ENCODE measurements at places on chromosomes 16 and 17.
A peak's percentile ranks its signal among the peaks of the same experiment; 100 is the strongest.

GRCh38 chr16:86718118-86718517 is 139.8 kb downstream of the FOXL1 start:
- DNase-seq: peak; percentile 17

GRCh38 chr17:83193336-83194185 is 114.2 kb downstream of the METRNL start:
- DNase-seq: peak; percentile 56

DNA sequence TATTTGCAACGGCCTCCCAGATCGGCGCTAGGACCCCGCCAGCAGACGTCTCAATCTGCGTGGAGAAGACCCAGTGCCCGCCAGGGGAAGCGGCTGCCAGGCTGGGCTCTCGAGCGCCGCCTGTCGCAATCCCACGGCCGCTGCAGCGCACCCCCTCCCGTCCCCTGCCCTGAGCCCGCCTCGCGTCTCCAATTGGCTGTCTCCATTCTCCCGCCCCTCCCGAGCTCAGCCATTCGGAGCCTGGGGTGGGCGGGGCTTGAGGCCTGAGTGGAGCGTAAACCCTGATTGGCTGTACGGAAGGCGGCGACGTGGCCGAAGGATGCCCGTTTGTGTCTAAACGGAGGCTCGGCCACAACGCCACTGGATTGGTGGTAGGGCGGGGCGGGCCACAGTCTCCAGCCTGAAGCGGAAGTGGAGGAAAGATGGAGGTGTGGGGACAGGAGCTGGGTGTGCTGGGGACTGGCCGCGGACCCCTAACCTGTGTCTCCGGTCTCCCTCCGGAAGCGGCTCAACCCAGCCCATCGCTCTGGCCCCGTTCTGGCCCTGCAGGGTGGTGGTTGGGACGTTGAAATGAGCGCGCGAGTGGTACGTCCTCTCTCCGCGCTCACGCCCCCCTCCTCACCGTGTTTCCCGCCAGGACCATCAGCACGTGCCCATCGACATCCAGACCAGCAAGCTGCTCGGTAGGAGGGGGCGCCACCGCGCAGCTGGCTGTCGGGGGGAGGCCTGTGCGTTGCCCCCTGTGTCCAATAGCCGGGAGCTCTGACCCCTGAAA is at the start of gene CDK5RAP3:
Gene CDK5RAP3, plus strand, starts transcription at position 389 of the 775 bp plus-strand sequence. Its CDS starts 34 bp downstream, at position 423.
- DNase-seq: peak; percentile 100

DNA sequence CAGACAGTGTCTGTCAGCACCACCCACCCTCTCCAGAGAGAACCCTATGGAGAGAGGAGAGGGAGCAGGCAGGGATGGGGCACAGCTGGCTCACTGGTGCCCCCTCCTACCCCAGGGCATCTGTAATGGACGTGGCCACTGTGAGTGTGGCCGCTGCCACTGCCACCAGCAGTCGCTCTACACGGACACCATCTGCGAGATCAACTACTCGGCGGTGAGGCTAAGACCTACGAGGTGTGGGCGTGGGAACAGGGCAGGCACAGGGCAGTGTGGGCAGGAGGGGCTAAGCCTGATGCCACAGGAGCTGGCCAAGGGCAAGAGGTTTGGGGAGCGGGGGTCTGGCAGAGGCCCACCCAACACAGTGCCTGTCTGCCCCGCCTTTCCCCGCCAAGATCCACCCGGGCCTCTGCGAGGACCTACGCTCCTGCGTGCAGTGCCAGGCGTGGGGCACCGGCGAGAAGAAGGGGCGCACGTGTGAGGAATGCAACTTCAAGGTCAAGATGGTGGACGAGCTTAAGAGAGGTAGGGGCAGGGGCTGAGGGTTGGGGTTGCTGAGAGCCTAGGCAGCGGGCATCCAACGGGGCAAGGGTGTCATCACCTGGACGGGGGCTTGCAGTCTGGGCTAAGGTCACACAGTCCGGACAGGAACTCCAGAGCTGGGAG is 15.0 kb downstream of the ITGB4 start:
- DNase-seq: no peak

DNA sequence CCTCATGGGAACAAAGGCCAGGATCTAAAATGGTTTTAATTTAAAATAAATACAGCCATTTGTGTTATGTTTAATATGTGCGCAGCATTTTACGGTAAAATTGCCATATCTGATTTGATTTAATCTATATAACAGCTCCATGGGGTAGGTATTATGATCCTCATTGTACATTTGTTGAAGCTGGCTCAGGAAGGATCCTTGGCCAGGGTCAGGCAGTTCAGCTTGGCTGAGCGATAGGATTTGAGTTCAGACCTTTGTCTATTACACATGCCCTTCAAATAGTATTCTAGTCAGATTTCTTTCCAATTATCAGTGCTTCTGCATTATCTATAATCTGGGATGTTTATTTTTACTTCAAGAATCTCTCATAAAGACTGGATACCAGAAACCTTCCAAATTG is 950.4 kb upstream of the EEF2KMT start:
- no peak for DNase-seq

GRCh38 chr17:63703029-63703428 is 3.1 kb upstream of the LIMD2 start:
- DNase-seq: no peak

Data from activated T-cell treated with anti-CD3 and anti-CD28 coated beads, Interleukin-2, amount 50 U/mL, for 48 hours (primary cell).